ENCODE measurements at places on chromosomes 2 and 18.

- DNase-seq, result peak; percentile 28
Observed at GRCh38 chr2:207530160-207531031, 634 bp downstream of the CREB1 start.

- no peak for DNase-seq
Observed at GRCh38 chr2:201797175-201797840, 9.0 kb upstream of the CDK15 start.

DNA sequence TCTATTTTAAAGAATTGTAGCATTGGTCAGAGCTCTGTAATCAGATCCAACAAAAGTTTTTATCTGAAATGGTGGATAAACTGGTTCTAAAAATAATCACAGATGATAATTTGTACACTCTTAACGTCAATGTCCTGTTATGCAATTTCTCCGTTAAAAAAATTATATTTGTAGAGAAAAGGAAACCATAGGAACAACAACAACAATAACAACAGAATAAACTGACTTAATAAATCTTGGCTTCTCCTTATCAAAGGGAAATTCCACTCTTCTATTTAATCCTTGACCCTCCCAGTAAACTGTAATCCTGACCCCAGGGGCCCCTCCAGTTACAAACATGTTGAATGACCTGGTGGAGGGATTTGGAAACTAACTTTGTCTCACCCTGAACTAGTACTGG, 78.6 kb upstream of the ZFP36L2 start:
- no peak for DNase-seq

GRCh38 chr2:238655974-238656722, 191.7 kb upstream of the TWIST2 start:
- DNase-seq, result no peak

DNA sequence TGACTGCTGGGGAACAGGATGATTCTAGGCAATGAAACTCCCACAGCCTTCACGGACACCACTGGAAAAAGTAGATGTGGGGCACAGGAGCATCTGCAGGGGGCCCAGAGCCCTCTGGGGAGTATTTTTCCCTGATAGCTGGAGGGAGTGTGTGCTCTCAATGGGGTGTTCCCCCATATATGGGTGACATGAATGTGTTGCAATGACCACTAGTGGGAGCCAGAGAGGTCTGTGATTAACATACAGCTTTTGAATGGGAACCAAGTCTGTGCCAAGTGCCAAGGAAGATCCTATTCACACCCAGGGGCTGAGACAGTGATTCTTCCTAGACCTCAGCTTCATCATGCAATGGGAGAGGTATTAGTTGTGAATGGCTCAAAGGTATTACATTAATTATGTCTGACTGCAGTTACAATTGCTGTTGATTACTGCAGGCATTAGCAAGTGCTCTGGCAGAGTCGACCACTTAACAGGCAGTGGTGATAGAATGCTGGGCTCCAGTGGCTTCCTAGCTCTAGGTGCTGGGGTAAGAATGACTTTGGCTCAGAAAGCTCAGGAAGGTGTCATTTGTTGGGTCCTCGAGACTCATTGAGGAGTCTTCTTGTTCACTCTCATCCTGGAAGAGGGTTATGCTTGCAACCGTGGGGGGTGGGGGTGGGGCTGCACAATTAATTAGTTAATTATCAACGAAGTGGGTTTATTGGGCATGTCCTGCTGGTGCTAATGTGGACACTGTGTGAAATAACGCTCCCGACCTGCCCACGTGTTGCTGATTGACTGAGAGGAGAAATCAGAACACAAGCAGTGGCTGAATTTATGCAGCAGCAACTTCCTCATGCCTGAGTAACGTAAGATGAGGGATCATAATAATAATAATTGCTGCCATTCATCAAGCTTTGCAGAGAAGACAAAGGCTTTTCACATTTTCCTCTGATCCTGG, 194.1 kb downstream of the CLIP4 start:
- DNase-seq, result peak; percentile 51

DNA sequence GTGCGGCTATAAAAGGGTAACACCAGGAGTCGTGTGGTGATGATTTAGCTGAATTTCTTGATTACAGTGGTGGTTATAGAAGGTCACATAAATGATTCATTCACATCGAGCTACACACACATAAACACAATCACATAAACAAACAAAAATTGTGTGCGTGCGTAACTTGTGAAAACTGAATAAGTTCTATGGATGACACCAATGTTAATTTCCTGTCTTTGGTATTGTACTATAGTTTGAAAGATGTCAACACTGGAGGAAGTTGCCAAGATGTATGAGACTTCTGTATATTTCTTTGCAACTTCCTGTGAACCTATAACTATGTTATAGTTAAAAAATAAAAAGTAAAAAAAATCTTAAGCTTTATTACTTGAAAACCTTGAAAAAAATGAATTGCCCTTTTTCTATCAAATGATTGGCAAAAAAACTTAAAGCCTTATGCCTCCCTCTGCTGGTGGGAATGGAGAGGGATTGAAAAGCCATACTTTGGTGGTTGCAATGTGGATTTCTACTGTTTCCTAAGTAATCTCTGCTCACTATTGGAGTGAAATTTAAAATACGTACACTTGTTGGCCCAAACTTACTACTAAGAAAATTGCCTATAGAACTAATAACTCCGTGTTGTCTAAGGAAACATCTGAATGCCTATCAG, 227.7 kb downstream of the RPIA start:
- no peak for DNase-seq

DNA sequence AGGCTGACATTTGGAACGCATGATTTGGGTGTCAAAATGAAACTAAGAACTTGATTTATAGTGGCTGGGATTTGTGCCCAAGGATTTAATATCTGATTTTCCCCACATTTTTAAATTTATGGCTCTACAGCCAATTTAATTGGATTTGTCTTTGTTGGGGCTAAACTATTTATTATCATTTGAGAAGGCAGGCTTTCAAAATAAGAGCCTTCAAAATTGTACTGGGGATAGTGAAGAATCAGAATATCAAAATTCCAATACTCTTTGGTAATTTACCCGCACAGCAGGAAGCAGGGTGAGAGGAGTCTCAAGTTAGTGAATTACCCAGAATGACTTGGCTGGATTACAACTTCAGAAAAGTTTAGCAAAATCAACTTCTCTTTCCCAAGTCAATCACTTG, 278.1 kb downstream of the LRATD1 start:
- DNase-seq, result no peak

- DNase-seq, result peak; percentile 70
Observed at GRCh38 chr2:109637749-109638570, 23.8 kb downstream of the SOWAHC start.

GRCh38 chr2:120454654-120455385, 108.9 kb downstream of the INHBB start:
- no peak for DNase-seq

DNA sequence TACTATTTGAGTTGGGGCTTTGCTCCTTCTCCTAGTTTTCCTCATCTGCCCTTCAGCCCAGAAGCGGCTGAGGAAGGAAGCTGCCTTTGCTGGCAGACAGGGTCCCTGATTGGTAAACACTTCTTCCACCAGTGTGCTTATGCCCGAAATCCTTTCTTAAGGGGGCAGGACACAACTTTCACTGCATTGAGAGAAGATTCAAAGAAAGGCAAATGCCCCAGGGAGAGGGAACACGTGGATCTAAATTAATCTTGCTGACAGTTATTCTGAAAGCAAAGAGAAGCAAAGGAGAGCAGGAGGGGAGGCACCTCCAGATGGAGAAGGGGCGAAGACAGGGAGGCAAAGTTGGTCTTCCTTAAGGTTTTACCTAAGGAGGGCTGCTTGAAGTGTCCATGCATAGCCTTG, 92.1 kb upstream of the EFEMP1 start:
- peak; percentile 49 for DNase-seq

- no peak for DNase-seq
Observed at GRCh38 chr2:26169226-26169625, 3.7 kb upstream of the GAREM2 start.

GRCh38 chr2:68742626-68743415, 8.2 kb downstream of the ARHGAP25 start:
- DNase-seq, result no peak

GRCh38 chr18:77762642-77763041, 513.0 kb downstream of the GALR1 start:
- DNase-seq, result no peak

DNA sequence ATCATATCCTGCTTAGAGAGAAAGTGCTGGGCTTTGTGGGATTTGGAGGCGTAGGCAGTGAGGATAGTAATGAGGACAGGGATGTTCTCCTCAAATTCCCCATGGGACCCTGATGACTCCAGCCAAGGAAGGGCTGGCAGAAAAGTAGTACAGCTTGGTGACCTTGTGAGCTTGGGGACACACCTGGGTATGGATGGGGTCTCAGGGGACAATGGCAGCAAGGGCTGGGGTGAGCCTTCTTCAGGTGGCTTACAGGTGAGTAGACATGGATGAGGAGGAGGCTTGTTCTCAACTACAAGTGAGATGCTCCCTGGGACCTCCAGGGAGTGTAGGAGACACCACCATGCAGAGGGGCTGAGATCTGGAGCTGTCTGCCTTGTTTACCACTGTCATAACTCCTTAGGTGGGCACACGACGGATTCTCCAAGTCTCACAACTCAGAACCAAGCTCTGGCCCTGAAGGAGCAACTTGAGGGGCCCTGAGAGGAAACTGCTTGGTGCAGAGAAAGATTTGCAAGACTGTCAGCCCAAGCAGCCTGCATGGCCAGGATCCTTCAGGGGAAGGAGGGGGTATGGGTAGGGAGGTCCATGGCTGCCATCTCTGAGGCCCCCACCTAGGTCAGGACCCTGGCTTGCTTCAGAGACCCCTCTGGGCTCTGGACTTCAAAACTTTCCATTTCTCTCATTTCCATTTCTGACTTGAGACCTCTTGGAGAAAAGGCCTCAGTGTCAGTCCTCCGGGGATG, 262.8 kb downstream of the DYSF start:
- DNase-seq, result no peak

- no peak for DNase-seq
Observed at GRCh38 chr2:230899786-230900185, 25.3 kb downstream of the GPR55 start.

DNA sequence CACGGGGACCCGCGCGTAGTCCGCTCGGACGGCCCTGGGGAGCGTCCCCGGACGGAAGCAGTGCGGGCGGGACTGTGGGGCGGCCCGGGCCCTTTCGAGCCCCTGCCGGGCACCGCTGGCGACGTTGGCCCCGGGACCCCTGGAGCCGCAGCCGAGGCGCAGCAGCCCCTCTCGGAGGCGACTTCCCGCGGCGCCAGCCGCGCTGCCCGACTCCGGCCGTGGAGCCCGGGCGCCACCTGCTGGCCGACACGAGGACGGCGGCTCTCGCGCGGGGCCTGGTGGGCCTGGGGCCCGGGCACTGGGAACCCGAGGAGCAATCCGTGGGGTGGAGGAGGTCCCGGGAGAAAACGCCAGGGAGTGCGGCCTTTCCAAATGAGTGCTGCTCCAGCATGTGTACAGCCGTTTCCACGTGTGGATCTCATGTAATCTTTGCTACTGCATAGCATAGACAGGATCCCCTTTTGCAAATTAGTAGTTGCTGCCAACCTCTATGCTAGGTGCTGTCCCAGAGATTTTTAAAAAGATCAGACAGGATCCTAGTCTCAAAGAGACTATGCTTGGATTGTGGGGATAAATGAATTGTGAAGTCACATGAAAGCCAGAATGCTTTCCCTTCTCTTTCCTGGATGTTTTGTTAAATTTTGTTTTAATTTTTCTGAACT, 4.0 kb downstream of the ID2 start:
- peak; percentile 81 for DNase-seq

- DNase-seq, result no peak
Observed at GRCh38 chr2:89781962-89782361, 1090.5 kb downstream of the RPIA start.

DNA sequence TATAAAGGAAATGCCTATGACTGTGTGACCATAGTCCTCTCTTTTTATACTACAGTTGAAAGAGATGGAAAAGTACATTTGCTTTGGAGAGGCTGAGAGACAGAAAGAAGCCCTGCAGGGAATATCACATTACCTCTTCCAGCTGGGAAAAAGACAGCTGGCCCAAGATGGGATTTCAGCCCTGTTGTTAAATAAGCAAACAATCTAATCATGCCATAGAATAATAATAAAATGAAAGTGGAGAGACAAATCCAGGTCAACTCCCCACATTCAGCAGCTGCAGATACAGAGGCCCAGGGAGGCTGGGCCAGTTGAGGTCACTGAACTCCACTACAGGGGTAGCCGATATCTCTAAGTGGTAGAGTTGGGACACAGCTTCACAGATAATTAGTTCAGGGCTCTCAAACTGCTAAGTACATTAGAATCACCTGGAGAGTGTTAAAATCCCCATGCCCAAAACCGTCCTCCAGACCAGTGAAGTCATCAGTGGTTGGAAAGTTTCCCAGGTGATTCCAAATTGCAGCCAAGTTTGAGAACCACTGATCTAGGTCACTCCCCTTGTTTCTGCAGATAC, 81.9 kb downstream of the MOGAT1 start:
- DNase-seq, result peak; percentile 88

DNA sequence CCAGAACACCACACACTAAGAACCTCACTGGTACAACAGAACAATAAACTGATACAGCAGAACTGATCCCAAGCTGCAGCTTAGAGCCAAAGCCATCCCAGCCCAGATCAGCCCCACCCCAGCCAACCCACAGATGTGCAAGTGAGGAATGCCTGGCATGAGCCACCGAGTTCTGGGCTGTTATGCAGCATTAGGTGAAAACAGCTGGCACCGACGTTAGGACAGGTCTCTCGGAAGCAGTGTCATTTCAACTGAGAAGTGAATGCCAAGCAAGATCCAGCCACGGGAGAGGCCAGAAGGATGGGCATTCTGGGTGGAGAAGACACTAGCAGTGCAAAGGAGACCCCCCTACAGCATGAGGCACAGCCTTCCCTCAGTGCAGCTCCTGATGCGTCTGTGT, 38.9 kb downstream of the ADCY3 start:
- DNase-seq, result no peak

- no peak for DNase-seq
Observed at GRCh38 chr2:31980674-31981356, 30.0 kb downstream of the MEMO1 start.

Measured in NCI-H345 (cell line).